ENCODE measurements at places on chromosomes 2 and 18. TPM values are rescaled to one million over a fixed set of nuclear protein-coding genes. Genes with fewer than 3 reads are reported as not detected.

GRCh38 chr2:208674919-208675318 lies 268.3 kb downstream of the PTH2R start:
- DNase-seq: no peak

DNA sequence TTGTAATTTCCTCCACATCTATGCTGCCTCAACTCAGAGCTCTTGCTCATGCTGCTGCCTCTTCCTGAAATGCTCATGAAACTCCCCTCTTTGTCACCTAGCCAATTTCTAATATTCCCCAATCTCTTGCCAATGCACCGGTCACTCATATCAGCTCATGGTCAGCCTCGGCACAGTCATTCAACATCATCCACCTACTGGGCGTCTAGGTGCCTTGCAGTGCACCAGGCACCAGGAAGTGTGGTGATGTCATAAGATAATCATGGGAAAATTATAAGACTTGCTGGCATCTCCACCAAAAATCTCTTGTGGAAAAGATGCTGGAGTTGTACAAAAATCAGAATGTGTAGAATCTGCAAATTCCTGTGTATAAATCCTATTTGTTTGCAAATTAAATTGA lies 52.6 kb upstream of the RAB27B start:
- peak; percentile 35 for DNase-seq

DNA sequence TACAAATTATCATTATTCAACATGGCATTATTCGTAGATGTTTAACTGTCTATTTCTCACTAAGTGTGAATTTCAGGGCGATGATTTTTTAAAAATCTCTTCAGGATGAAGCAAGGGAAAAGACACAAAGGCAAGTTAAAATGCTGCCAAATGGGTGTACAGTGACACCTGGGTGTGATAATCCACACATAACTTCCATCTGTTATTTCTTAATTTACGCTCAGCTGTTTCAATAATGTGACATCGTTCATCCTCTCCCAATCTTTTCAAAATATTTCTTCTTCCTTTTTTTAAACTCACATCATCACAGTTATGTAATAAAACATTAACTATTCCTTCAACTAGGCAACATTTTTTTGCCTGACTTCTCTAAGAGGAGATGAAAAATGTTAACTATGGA lies 10.6 kb downstream of the PDE1A start:
- no peak for DNase-seq

GRCh38 chr2:237354892-237355291 lies 59.1 kb downstream of the COL6A3 start:
- no peak for DNase-seq

- no peak for DNase-seq
Observed at GRCh38 chr2:214077727-214078126, 333.1 kb upstream of the VWC2L start.

DNA sequence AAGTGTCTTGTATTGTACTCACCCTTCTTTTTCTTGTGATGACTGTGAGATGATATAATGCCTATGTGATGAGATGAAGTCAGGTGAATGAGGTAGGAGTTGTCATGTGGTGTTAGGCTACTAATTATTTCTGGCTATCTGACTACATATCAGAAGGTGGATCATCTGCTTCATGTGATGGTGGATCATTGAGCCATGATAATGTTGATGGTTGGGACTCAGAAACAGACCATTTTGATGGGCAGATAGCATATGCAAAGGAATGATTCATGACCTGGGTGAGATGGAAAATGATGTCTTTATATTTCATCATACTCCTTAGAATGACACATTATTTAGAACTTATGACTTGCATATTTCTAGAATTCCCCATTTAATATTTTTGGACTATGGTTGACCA lies 19.5 kb downstream of the ANKRD30B start:
- no peak for DNase-seq

DNA sequence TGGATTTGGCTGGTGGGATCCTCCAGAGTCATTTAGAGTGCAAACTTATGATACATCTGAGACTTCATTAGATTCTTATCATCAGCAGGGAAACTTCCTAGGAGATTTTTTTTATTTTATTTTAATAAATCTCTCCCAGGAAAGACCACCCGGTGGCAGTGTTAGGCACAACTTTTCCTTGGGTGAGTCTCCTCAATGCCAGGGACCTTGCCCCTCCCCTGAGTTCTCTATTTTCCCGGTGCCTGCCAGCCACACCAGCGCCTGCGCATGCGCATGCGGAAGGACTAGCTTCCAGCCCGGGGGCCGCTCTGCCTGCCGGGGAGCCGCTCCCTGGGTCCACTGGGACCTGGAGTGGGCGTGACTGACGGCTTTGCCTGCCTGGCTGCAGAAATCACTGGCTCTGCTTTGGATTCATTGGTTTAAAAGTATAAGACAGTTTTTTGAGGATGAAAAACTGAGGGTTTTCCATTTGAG lies 86.6 kb downstream of the TMEM182 start:
- DNase-seq: peak; percentile 58

DNA sequence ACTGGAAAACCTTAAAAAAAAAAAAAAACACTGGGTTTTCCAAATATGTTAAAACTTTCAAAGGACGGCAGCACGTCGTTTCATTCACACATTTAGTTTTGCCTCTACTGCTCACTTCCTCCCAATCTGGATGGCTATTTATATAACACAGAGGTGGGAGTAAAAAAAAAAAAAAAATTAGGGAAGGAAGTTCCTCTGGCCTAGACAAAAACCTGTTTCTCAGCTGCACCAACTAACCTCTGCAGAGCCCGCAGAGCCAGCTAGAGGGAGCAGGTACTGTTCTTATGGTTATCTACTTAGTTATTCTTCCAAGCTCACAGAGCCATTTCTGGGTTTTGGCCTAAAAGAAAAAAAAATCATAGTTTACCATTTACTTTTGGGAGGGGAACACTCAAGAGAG lies 28.1 kb downstream of the SLC1A4 start:
- no peak for DNase-seq

- DNase-seq: no peak
Observed at GRCh38 chr2:240404174-240404852, 31.1 kb upstream of the GPC1 start.

DNA sequence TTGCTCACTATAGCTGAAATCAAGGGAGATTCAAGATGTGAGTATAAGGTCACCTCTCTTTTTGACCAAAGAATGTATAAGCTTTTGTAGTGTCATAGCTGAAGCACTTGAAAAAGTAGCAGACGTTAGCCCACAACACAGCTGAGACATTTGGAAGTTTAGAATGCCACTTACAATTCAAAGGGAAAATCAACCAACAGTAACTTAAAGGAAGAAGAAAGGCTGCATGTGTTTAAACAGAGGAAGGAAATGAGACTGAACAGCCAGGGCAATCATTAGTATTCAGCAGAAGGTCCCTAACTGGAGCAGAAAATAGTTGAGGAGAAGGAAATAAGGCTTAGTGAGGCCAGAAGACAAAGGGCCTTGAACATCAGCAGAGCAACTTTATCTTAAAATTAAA lies 23.5 kb upstream of the SCG2 start:
- no peak for DNase-seq

DNA sequence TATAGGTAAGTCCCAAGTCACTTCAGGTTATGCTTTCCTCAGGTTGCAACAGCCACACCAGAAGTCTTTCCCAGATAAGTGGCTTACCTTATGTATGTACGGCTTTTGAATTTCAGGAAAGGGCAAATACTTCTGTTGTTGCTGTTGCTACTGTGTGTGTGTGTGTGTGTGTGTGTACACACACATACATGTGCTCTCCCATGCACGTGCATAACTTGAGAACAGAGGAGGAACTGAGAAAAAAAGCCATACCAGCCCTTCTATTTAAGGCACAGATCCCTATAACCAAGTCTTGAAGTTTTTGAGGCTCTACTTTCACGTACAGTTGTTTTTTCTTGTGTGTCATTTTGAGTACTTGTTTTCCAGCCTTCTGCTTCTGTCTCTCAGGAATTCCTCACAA lies 62.4 kb downstream of the WDPCP start:
- no peak for DNase-seq

GRCh38 chr18:44637210-44638033 lies 43.3 kb upstream of the SETBP1 start:
- DNase-seq: peak; percentile 87

- DNase-seq: no peak
Observed at GRCh38 chr2:168993538-168993937, 37.6 kb downstream of the ABCB11 start.

DNA sequence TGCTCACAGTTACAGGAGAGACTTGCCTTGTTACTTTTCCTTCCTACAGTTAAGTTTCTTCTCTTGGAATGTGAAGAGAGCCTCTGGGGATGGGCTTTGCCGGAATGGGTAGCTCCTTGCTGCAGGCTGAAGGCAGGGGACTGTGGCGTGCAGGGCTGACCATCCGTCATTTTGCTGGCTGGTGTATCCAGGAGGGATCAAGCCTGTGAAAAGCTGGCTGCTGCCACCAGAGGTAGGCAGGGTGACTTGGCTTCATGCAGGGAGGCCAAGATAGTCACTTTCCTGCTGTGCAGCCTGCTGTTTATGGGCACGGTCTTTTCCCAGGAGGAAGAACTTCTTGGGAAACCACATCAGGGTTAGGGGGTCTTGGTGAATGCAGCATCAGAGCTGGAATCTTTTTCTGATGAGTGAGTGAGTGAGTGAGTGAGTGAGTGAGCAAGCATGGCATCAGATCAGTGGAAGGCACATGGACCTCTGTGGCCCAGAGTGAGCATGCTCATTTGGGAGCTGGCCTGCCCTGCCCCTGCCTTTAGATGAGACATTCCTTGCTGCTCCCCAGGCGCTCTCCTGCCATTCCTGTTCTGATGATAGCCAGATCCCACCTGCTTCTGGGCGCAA lies 33.0 kb downstream of the FHOD3 start:
- DNase-seq: no peak

GRCh38 chr2:160427629-160428404 lies 65.8 kb downstream of the RBMS1 start:
- no peak for DNase-seq

DNA sequence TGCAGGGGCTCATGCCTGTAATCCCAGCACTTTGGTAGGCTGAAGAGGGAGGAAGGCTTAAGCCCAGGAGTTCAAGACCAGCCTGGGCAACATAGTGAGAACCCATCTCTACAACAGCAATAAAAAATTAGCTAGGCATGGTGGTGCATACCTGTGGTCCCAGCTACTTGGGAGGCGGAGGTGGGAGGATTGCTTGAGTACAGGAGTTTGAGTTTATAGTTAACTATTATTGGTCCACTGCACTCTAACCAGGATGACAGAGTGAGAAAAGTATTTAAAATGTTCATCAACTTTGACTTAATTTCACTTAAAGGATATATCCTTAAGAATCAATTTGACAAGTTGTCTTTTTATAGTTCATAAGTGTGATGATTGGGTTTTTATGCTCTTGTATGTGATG lies 14.3 kb upstream of the GPD2 start:
- DNase-seq: no peak

DNA sequence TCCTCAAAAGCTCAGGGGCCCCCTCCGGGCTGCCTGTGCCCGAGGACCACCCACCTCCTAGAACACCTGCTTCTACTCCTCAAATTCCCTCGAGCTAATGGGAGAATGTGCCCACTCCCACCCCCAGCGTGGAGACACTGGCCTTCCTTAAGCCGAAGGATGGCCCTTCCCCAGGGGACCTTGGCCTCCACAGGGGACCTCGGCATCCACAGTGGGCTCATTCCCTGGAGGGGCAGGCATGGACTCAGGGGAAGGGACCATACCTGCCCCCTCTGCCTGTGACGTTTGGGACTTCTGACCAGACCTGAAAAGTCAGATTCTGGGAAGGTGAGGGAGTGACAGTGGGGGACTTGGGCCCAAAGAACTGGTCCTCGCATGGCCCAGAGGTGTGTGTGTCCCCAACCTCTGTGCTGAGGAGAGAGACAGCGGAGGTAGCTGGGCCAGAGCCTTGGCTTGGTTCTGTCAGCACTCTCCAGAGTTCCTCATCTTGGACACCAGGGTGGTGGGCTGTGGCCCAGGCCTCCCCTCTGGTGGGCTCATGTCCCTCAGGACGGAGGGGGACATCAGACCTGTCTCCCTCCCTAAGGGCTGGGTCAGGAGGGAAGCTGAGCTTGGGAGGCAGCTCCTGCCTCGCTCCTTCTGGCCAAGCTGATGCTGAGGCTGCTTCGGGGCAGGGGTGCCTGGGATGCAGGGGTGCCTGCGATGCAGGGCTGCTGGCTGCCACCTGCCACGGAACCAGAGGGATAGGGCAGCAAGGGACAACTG lies 240.4 kb downstream of the HAUS1 start:
- no peak for DNase-seq

DNA sequence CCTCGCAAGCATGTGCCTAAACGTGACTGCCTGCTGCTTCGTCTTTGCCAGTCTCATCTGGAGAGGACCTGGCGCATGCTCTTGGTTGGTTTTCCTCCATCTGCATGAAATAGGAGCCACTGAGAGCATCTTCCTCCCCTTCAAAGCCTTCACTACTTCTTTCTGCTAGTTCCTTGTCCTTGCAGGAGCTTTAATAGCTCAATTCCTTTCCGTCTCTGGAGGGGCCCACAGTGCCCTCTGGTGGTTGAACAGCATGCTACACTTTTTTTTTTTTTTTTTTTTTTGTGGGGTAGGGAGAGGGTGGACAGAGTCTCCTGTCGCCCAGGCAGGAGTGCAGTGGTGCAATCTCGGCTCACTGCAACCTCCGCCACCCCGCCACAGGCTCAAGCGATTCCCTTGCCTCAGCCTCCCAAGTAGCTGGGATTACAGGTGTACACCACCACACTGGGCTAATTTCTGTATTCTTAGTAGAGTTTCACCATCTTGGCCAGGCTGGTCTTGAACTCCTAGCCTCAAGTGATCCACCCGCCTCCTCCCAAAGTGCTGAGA lies 59.6 kb downstream of the SP110 start:
- DNase-seq: no peak

DNA sequence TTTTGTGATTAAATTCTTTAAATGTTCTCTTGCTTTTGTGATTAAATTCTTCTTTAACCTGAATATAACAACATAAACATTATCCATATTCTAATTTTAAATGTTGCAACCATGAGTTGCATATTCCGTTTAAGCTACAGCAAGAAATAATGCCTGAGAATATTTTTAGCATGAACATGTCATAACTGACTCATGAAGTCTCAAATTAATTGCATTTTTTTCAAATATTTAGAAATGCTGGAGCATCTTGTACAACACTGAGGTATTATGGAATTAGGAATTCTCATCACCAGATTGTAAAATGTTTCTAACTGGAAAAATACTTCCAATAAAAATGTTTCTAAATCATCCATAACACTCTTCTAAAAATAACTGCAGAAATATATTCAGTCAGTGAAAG lies 14.7 kb downstream of the ROCK2 start:
- no peak for DNase-seq

- DNase-seq: no peak
Observed at GRCh38 chr2:73972846-73973245, 11.9 kb upstream of the TET3 start.

Gene EFR3B
- total RNA-seq: 2.3 TPM

Gene DCDC2C
- total RNA-seq: not detected

Gene ANKRD29
- total RNA-seq: 0.27 TPM

Gene TCF23
- not detected for total RNA-seq

Gene FSIP2
- total RNA-seq: 0.75 TPM

Gene GDF7
- 0.04 TPM for total RNA-seq

Gene LRPPRC
- total RNA-seq: 92.8 TPM

Gene CAMKMT
- 5.8 TPM for total RNA-seq

Gene BOLL
- not detected for total RNA-seq

Gene VPS54
- total RNA-seq: 15.9 TPM

Gene CFAP221
- 1.8 TPM for total RNA-seq

Gene UPP2
- total RNA-seq: not detected

Gene ASB18
- total RNA-seq: not detected

Gene DTNA
- total RNA-seq: 19.3 TPM

All from kidney epithelial cell (primary cell).